ENCODE measurements at places on chromosomes 2 and 18.

DNA sequence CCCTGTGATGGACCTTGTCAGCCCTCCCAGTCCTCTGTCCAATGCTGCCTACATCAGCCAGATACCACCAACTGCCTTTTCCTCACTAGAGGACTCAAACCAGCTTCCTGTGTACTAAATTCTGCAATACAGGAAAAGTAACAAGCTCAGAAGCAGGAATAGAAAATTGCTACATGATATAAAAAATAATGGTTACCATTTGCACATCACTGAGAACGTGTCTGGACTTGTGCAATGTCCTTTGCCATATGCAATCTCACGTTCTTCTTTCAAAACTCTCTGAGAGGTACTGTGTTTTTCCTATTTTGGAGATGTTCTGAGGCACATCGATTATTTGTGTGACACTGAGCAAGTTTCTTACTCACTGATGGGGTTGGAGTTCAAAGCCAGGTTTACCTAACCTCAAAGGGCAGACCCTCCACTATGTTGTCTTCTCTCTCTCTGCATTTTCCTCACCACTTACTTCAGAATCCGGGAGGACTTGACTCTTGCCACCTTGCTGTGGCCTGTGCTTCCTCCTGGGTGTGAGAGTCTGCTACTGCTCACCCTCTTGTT lies 12.1 kb downstream of the UPP2 start:
- DNase-seq: no peak

DNA sequence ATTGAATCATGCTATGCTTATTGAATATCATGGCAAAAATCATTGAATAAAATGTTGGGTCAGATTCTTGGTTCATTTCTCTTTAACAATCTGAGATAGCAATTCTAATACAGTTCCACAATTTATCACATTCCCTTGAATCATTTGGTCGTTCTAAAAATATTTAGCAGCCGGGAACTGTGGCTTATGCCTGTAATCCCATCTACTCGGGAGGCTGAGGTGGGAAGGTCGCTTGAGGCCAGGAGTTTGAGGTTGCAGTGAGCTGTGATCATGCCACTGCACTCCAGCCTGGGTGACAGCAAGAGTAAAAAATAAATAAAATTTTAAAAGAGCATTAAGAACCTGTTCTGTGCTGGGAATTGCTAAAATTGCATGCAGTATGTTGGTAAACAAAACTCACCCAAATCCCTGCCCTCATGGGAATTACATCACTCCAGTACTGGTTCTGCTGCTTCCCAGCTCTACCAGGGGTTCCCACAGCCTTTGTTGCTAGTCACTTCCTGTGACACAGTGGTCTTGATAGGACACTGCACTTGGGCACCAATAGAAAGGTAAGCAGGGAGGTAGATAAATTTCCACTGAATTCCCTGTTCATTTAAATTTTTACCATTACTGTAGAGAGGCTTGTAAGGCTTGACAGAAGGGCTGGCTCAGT lies 200.4 kb downstream of the CTNNA2 start:
- no peak for DNase-seq

DNA sequence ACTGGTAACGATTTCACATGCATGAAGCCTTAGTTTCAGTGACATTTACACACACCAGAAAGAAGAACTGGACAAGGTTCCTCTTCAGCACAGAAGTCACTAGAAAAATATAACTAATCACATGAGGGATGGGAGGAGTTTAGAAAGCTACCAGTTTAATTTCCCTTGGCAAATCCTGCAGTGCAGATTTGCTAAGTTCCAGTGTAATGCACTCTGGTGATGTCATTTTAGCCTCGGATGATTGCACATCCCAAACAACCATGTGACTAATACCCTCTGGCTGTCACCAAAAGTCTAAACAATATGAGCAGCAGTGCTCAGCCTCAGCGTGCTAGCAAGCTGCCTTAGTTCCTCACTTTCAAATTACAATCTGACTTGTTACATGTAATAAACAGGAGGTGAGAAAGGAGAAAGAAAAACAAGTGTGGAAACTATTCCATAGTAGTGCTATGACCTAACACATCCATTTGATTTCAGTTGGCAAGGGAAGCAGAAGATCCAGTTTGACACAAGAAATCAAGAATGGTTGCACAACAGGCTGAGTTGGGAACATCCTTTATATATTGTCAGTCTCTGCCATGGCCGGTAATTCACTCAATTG lies 35.3 kb upstream of the PPP1CB start:
- DNase-seq: peak; percentile 63

GRCh38 chr2:127039387-127040031 lies 67.4 kb downstream of the BIN1 start:
- DNase-seq: no peak

DNA sequence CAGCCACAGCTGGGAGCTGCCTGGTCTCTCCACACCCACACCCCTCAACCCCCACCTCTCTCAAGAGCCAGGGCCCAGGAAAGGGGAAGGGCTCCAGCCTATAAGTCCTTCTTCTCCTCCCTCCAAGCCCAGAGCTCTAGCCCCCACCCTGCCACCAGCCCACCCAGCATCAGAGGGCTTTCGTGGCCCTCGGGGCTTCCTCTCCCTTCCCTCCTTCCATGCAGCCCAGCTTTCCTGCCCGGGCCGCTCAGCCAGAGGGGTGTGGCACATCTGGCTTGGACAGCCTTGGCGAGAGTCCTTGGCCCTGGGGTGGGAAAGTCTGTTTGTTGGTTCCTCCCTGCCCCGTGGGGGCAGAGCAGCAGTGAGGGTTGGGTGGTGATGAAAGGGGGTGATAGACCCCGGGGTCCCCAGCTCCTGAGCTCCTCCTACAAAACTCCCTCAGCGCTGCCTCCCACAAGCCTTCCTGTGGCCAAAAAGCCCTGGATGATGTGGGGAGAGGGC lies 7.0 kb downstream of the TNS1 start:
- DNase-seq: no peak
